ENCODE measurements at places on chromosomes 3 and 15. TPM values are rescaled to one million over a fixed set of nuclear protein-coding genes. Genes with fewer than 3 reads are reported as not detected.

Gene TAGLN3
- 7.1 TPM for total RNA-seq

Gene IDH2
- total RNA-seq, result 53.5 TPM

Gene CNTN4
- not detected for total RNA-seq

Gene TLR9
- 0.93 TPM for total RNA-seq

Gene AMOTL2
- total RNA-seq, result not detected

Gene SLC22A13
- 0.99 TPM for total RNA-seq

Gene PRKAR2A
- 23.1 TPM for total RNA-seq

Gene PRSS50
- 0.11 TPM for total RNA-seq

Gene PROS1
- total RNA-seq, result 1.1 TPM

Gene ARPP21
- not detected for total RNA-seq

Gene PIK3CB
- total RNA-seq, result 20.3 TPM

Gene GOLGA8R
- 1.0 TPM for total RNA-seq

Gene ZSCAN2
- 9.0 TPM for total RNA-seq

Gene CCNB2
- total RNA-seq, result 72.8 TPM

Gene MYO5C
- 3.0 TPM for total RNA-seq

Gene ZMYND10
- total RNA-seq, result 3.9 TPM

Measured in activated T-helper 17 cell treated with anti-CD3 and anti-CD28 coated beads, Interleukin-2, amount 50 U/mL, for 72 hours (primary cell).